ENCODE measurements at places on chromosomes 6 and 20. TPM values are rescaled to one million over a fixed set of nuclear protein-coding genes. Genes with fewer than 3 reads are reported as not detected.

DNA sequence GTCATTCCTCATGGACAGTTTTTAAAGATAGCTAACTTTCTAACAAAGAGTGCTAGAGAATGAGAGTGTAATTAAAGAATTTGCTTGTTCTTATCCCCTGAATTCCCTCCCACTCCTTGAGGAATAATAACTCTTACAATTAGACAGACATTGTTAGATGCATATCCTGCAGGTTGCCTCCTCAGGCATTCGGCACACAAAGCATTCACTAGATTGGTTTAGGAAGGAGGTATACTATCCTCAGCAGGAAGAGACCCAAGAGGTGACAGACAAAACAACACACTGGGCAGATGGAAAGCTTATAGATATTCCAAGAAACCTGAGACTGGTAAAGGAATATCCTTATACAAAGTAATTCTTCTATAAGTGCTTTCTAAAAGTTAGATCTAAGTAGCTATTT lies 109.1 kb upstream of the FAM184A start:
- no peak for DNase-seq

- no peak for DNase-seq
These were observed 142.6 kb downstream of the COL9A1 start for GRCh38 chr6:70160276-70160675.

HLA-DPB1 gene
- 9.9 TPM for total RNA-seq

SLC39A7 gene
- 70.4 TPM for total RNA-seq

OR2J3 gene
- not detected for total RNA-seq

DNA sequence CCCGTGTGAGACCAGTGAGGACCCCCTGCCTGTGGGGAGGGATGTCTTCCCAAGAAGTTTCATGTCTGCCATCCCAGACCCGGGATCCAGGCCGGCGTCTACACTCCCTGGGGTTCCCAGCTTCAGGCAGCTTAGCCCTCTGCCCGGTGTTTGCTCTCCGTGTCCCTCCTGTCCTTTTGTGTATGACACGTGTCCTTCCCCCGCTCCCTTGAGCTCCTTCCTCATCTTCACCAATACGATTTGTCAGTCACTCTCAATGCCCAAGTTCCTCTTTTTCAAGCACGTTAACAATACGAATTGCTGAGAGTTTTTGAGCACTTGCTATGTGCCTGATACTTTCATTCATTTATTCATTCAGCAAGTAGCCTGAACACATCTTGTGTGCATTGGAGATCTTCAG lies 115.6 kb upstream of the PTPN1 start:
- no peak for DNase-seq

- peak; percentile 19 for DNase-seq
These were observed 55.7 kb upstream of the SLC23A2 start for GRCh38 chr20:5056801-5057599.

DNA sequence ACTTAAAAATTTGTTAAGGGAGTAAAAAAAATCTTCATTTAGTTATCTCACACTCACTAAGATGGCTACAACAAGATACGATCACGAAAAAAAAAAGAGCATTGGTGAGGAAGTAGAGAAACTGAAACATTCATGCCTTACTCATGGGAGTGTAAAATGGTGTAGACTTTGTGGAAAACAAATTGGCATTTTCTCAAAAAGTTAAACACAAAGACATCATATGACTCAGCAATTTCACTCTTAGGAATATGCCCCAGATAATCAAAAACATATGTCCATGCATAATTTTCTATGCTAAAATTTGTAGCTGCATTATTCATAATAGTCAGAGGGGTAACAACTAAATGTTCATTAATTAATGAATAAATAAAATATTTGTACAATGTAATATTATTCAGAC lies 120.9 kb upstream of the IRAK1BP1 start:
- DNase-seq: no peak

GRCh38 chr6:91575032-91575431 lies 988.2 kb upstream of the MAP3K7 start:
- DNase-seq: no peak

DNA sequence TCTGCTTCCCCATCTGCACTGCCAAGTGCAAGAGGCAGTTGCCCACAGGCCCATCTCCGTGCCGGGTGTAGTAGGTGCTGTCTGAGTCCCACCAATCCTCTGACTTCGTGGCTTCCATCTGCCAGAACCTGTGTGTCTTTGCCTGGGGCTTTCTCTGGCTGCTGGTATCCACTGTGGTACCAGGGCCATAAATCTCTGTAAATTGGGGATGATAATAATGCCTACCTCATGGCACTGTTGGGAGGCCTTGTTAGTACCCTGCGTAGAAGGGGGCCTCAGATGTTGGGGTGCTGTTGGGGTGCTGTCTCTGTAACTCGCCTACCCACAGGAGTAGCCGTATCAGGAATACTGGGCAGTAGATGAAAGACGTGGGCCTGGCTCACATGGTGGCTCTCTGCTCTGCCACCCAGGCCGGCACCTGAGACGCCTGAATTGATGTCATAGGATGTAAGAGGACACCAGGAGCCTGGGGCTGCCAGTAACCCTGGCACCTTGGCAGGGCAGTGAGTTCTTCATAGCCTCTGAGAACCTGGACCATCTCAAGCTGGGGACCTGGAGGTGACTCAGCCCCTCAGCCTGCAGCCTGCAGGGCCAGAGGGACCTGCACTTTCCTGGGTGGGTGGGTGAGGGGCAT lies 94.1 kb upstream of the RNF24 start:
- DNase-seq: no peak

GRCh38 chr6:81054036-81054435 lies 698.4 kb downstream of the TENT5A start:
- DNase-seq: no peak

SLC16A10 gene
- 32.2 TPM for total RNA-seq

DNA sequence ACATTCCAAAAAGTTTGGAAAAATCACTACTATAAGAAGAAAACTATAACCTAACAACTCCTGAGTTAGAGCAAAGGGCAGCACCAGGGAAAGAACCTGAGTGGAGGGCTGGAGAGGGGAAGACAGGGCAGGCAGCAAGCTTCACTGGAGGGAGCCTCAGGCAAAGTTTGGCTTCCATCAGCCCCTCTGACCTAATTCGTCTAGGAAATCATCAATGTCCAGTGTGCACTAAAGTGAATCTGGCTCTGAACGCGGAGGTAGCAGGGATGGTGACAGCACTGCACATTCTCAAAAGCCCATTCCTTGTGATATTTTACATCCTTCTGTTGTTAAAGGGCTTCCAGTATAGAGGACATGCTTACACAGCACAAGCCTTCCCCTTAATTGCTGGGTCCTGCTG lies 87.1 kb downstream of the ZDHHC14 start:
- DNase-seq: no peak

C20orf144 gene
- not detected for total RNA-seq

DNA sequence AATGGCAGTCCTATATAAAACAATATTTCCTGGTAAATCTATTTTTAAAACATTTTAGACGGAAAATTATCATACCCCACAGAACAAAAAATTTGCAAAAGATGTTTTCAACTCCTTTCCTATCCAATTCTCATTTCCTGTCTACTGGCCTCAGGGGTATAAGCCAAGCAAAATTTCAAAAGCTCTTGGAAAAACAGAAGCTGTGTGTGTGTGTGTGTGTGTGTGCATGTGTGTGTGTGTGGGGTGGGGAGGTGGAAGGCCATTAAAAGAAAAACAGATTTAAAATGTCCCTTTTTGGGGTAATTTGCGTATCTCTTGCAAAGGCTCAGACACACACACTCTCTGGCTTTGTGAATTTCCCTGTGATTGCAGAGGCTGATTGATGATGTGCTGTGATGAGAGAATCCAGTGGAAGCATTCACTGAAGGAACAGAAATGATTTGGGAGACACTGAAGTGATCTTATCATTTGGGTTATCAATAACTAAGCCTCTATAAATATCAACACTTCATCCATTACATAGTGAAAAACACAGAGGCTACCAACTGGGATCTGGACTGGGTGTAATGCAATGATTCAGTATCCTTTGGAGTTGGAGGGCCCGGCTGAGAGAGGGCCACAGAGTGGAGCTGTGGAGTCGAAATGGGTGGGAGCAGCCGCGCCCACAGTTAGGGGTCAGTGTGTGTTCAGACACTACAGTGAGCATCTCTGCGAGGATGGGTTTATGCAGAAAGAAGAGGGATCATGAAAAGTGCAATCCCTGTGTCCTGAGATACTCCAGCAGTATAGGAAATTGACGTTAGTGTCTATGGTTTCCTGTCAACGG lies 106.8 kb upstream of the PREP start:
- no peak for DNase-seq

OR12D3 gene
- not detected for total RNA-seq

Data from tongue (tissue), 3 donors.